ENCODE measurements at places on chromosomes 3 and 15. TPM values are rescaled to one million over a fixed set of nuclear protein-coding genes. Genes with fewer than 3 reads are reported as not detected.

DNA sequence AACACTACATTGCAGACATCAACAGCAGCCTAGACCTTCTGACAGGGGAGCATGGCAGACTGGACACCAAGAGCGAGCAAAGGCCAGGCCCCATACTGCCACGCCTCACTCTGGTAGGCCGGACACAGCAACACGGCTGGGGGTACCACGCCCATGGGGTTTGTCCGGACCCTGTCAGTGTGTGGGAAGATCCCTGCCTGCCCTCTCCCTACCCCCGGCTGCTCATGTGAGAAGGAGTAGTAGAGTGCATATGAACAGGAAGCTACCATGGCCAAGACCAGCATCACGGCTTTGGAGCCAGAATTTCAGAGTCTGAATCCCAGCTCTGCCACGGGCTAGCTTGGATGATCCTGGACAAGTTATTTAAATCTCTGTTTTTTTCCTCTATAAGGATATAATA, 27.9 kb downstream of the ALDH1L1 start:
- no peaks in the 10 kb centered on the region for H3K27me3 ChIP-seq
- no peak overlapping the region for H3K4me3 ChIP-seq
- no peaks in the 10 kb centered on the region for H3K36me3 ChIP-seq
- DNase-seq, result no peak

GRCh38 chr3:167116120-167116922, 263.8 kb downstream of the ZBBX start:
- H3K27ac ChIP-seq, result no peak overlapping the region
- H3K4me1 ChIP-seq, result no peaks in the 10 kb centered on the region
- DNase-seq, result no peak
- no peaks in the 10 kb centered on the region for H3K36me3 ChIP-seq
- H3K27me3 ChIP-seq, result no peaks in the 10 kb centered on the region

ADGRG7 gene
- total RNA-seq, result 0.14 TPM

- peaks cover 32% of the 10 kb centered on the region for H3K4me1 ChIP-seq
- no peak overlapping the region for H3K4me3 ChIP-seq
These were observed 405.9 kb upstream of the TBL1XR1 start for GRCh38 chr3:177603148-177603603.

DNA sequence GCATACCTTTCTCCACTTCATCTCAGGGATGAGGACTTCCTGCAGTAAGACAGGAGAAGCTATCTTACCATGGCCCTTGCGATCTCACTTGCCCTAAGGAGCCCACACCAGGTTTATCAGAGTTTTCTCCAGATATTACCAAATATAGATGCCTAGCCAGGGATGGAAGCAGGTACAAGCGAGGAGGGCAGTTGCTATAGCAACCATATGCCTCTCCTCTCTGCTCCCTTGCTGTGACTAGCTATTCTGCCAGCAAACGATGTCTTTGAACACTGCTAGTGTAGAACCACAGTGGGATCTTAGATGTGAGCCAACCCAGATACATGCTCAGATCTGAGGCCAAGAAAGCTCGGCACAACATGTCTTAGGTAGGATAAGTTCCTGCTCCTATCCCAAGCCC, 33.9 kb downstream of the GRAMD2A start:
- H3K4me3 ChIP-seq, result no peak overlapping the region
- H3K4me1 ChIP-seq, result no peaks in the 10 kb centered on the region
- H3K27ac ChIP-seq, result no peak overlapping the region
- DNase-seq, result peak; percentile 10
- no peaks in the 10 kb centered on the region for H3K36me3 ChIP-seq

SLC7A14 gene
- 0.05 TPM for total RNA-seq

- H3K27me3 ChIP-seq, result no peaks in the 10 kb centered on the region
- H3K4me1 ChIP-seq, result no peaks in the 10 kb centered on the region
- no peak overlapping the region for H3K4me3 ChIP-seq
- no peak overlapping the region for H3K27ac ChIP-seq
- DNase-seq, result no peak
- H3K36me3 ChIP-seq, result no peaks in the 10 kb centered on the region
These were observed 7.4 kb upstream of the CCDC54 start for GRCh38 chr3:107369791-107370190.

- H3K27ac ChIP-seq, result no peak overlapping the region
- H3K4me1 ChIP-seq, result no peaks in the 10 kb centered on the region
- H3K27me3 ChIP-seq, result no peaks in the 10 kb centered on the region
- H3K4me3 ChIP-seq, result no peak overlapping the region
- DNase-seq, result no peak
- H3K36me3 ChIP-seq, result no peaks in the 10 kb centered on the region
These were observed 44.6 kb upstream of the ARPP21 start for GRCh38 chr3:35594739-35595138.

DNA sequence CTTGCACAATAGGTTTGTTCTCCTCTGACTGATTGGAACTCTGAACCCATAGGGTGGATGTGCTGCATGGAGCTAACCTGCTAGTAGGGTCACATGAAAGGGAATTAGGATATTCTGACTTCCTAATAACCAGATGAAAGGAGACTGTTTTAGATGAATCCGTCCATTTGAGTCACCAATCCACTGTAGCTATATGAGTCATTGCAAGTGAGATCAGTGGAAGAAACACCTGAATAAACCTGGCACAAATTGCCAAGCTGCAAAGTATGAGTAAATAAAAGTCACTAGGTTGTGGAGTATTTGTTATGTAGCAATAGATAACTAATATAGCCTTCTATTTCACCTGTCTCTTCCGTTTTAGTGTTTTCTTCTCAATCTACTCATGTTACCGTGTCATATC, 584.4 kb downstream of the PDCD6IP start:
- no peak for DNase-seq
- H3K4me3 ChIP-seq, result no peak overlapping the region
- H3K4me1 ChIP-seq, result no peaks in the 10 kb centered on the region
- H3K27ac ChIP-seq, result no peak overlapping the region

SLC28A1 gene
- total RNA-seq, result 0.05 TPM

GRK7 gene
- not detected for total RNA-seq

- H3K36me3 ChIP-seq, result peaks cover 5% of the 10 kb centered on the region
- H3K4me1 ChIP-seq, result peaks cover 28% of the 10 kb centered on the region
- no peaks in the 10 kb centered on the region for H3K27me3 ChIP-seq
- H3K27ac ChIP-seq, result peak overlapping the region; percentile 66
- no peak for DNase-seq
These were observed 700 bp upstream of the EDEM1 start for GRCh38 chr3:5186858-5187155.

IL5RA gene
- 0.85 TPM for total RNA-seq

TIGIT gene
- 5.8 TPM for total RNA-seq

CYP1A1 gene
- total RNA-seq, result 0.09 TPM

RPL4 gene
- 5,160 TPM for total RNA-seq

- peak; percentile 82 for DNase-seq
- H3K27ac ChIP-seq, result peak within 1 kb of the TSS; percentile 74
- peaks cover 7% of the 10 kb centered on the region for H3K4me1 ChIP-seq
- H3K36me3 ChIP-seq, result no peaks in the 10 kb centered on the region
These were observed at the start of gene IGF2BP2 for GRCh38 chr3:185825006-185825638. TSS of gene IGF2BP2 (minus strand) at chr3:185825042. CDS start at chr3:185824960, 82 bp downstream.

GRCh38 chr15:42131826-42132806, 24.3 kb downstream of the PLA2G4F start:
- peaks cover 31% of the 10 kb centered on the region for H3K4me1 ChIP-seq
- DNase-seq, result no peak
- H3K27me3 ChIP-seq, result no peaks in the 10 kb centered on the region
- H3K4me3 ChIP-seq, result no peak overlapping the region
- no peaks in the 10 kb centered on the region for H3K36me3 ChIP-seq

CASR gene
- 0.09 TPM for total RNA-seq

DNA sequence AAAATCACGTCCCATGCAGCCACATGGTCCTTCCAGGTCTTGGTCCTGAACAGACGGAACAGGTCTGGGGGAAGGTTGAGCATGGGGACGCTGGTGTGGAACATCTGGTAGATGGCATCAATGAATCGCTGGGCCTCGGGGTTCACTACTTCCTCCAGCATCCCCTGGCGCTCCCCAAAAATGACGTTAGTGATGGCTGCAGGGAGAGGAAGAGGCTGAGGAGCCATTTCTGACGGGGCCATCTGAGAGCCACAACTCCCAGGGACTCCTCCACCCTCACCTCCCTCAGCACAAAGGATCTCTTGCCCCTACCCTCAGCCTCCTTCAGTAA, 23.7 kb downstream of the CYP11A1 start:
- H3K27me3 ChIP-seq, result no peaks in the 10 kb centered on the region
- DNase-seq, result no peak
- H3K36me3 ChIP-seq, result no peaks in the 10 kb centered on the region
- no peak overlapping the region for H3K4me3 ChIP-seq

- no peaks in the 10 kb centered on the region for H3K36me3 ChIP-seq
- no peak overlapping the region for H3K4me3 ChIP-seq
- no peaks in the 10 kb centered on the region for H3K27me3 ChIP-seq
- DNase-seq, result no peak
- no peaks in the 10 kb centered on the region for H3K4me1 ChIP-seq
- H3K27ac ChIP-seq, result no peak overlapping the region
These were observed 89.5 kb downstream of the ZMAT3 start for GRCh38 chr3:178982137-178982536.

Data from thymus (tissue), 14 donors.